Fibroblast of skin of right biceps (primary cell): ENCODE measurements at places on chromosomes 5 and 9.

DNA sequence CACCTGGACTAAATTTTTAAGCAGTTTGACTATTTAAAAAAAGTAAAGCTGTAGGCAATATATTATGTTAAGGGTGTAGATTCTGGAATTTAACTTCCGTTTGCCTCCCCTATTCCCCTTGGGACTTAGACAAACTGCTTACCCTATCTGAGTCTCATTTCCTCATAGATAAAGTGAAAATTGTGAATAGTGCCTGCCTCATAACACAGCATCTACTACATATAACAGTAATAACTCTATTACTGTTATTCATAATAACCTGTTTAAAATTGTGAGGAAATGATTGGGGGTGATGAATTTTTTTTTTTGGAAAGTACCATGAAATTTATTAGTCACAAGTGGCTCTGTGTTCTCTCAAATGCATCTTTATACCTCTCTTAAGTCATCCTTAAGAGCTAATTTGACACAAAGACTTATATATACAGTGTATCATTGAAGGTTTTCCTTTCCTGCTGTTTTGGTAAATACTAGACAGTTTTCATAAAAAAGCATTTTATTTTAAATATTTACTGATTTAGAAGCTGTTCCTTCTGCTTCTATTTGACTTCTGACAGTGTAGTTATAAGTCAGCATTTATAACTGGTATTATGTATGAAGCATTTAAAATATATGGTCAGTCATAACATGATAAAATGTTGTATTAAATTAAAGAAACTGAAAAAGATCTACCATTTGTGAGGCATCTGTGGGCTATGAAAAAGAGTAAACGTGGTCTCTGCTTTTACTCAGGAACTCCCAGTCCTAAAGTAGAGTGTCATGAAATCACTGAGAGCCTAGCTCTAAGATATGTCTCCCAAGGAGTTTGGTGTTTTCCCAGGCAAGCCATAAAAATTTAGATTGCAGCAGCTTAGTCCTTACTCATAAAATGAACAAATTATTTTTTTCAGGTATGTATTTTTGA lies 46.4 kb downstream of the MCCC2 start:
- DNase-seq, result no peak

DNA sequence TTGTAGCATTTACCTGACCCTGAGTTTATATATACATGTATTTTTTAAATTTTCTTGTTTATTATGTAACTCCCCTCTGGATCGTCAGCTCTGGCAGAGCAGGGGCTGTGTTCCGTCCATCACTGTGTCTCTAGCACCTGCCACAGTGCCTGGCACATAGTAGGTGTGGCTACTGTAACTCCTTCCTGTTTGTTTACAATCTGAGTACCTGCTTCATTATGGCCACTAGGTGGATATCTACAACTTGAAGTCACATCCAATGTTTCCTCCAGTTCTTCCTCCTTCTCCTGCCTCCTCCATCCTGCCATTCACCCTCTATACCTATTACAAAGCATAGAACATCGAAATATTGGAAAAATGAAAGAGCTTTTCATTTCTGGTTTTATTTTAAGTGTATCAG lies 14.2 kb upstream of the PPP1R2B start:
- no peak for DNase-seq

- DNase-seq, result no peak
Observed at GRCh38 chr5:176789873-176790615, 20.3 kb upstream of the UNC5A start.

GRCh38 chr5:109410389-109411148 lies 795 bp upstream of the PJA2 start:
- DNase-seq, result peak; percentile 69

DNA sequence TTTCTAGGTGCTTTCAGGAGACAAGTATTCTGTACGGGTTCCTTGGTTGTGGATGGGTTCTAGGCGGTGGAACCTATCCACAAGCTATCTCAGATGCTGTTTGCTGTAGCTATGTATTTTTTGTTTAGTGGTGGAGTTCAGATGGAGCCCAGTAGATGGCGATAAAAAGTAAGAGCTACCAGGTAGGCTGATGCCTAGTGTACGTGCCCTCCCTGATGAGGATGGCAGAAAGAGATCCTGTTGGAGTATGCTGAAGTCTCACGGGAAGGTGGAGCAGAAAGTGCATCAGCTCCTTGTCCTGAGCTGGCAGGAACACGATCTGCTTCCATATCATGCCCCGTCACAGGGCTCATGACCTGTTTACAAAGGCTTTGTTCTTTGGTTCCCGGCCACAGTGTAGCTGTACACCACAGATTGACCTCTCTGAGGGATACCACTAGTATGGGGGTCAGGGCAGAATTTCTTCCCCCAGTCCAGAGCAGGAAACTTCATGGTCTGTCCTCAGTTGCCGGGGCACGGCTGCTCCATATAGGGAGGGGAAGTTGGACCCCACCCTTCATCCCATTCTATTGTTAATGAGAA lies 12.6 kb upstream of the UGT3A2 start:
- peak; percentile 40 for DNase-seq

- DNase-seq, result no peak
Observed at GRCh38 chr5:159440968-159441367, 110.7 kb upstream of the IL12B start.

DNA sequence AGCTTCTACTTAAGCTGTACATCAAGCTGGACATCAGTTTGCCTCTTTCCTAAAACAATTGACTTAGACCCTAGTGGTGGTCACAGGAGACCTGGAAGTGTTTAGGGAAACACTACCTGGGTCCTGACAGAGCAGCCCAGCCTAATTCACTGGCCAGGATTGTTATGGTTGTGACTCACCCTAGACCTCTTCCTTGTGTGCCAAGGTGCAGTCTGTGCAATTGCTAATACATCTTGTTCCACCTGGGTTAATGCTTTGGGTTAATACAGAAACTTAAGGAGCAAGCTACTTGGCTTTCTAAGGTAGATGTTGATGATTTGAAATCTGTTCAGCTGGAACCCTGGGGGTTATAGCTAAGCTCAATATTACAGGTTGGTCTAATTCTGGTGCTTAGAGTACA lies 48.7 kb upstream of the SLC46A2 start:
- DNase-seq, result no peak

GRCh38 chr5:1824109-1824821 lies 23.1 kb downstream of the NDUFS6 start:
- no peak for DNase-seq
